ENCODE measurements at places on chromosomes 13 and 19.

DNA sequence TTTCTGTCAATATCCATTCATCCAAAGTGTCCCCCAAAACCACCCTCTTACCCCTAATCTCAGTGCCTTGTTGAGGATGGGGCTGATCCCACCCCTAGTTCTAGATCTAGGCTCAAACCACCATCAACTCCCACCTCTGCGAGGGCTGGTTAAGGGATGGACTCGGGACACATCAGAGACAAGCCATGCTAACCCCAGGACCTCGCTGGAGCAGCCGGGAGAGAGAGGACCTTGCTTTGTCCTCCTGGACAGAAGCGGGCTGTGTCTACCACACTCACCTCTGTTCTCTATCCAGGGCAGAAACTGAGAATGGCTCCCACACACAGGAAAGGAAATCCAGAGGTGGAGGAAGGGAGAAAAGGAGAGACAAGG lies 90.8 kb upstream of the UQCRFS1 start:
- DNase-seq = no peak

DNA sequence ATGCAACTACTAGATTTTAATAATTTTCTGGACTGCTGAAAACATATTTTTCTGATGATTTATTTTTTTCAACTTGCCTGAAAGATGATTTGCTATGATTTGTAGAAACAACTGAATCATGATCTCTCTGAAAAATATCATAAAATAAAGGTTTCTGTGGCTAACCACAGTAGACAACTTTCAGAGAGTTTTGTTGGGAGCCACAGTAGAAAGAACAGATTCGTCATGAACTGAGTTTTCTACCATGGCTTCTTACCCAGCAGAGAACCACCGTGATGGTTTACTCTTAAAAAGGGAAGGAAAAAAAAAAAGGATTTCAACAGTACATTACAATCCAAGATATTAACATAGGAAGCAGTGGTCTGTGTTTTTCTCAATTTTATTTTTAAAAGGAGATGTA lies 18.0 kb downstream of the ZAR1L start:
- no peak for DNase-seq

- DNase-seq = no peak
These were observed 238.2 kb downstream of the B3GLCT start for GRCh38 chr13:31437975-31438374.

DNA sequence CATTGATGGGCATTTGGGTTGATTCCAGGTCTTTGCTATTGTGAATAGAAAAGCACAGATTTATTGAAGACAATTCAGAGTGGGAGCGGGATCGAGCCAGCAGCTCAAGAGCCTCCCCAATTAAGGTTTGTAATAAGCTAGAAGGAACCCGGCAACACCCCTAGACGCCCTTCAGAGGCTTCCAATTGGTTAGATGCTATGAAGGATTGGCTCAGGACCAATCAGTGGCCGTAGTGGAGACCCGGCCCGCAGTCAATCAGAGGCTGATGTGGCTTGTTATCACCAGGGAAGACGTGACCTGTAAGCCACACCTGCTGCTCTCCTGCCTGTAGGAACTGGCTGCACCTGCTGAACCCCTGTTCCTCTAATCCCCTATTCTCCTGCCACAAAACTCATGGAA lies 14.6 kb downstream of the SIGLEC11 start:
- DNase-seq = no peak

- DNase-seq = peak; percentile 56
These were observed 18.2 kb downstream of the CCNA1 start for GRCh38 chr13:36450534-36450933.

GRCh38 chr13:50290186-50290585 lies 274.9 kb downstream of the KCNRG start:
- peak; percentile 33 for DNase-seq

- DNase-seq = no peak
These were observed 88.4 kb downstream of the DNAJC15 start for GRCh38 chr13:43111559-43112400.
